ENCODE measurements at places on chromosomes 5 and 9. TPM values are rescaled to one million over a fixed set of nuclear protein-coding genes. Genes with fewer than 3 reads are reported as not detected.
A peak's percentile ranks its signal among the peaks of the same experiment; 100 is the strongest.

GRCh38 chr5:143776951-143777350 is 35.0 kb upstream of the HMHB1 start:
- no peak for DNase-seq

DNA sequence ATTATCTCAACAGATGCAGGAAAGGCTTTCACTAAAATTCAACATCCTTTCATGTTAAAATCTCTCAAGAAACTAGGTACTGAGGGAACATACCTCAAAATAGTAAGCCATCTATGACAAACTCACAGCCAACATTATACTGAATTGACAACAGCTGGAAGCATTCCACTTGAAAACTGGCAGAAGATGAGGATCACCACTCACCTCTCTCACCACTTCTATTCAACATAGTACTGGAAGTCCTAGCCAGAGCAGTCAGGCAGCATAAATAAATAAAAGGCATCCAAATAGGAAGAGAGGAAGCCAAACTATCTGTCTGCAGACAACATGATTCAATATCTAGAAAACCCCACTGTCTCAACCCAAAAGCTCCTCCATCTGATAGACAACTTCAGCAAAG is 203.6 kb upstream of the GRAMD2B start:
- DNase-seq = no peak

DNA sequence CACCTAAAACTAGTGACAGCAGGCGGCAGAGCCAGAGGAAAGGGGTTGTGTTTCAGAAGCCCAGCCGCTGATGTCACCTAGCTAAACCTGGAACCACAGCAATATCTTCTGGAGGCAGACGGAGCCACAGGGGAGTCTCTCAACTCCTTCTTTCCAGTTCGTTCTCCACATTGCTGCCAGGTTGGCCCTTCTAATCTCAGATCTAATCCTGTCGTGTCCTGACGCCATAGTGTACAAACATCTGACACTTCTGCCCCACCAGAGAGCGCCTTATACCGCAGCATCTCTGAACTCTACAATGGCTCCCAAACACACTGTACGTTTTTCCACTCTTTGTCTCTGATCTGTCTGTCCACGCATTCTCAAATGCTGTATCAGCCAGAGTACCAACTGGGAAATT is 240.0 kb downstream of the SMARCA2 start:
- DNase-seq = no peak

GRCh38 chr5:14183187-14183939 is 40.2 kb downstream of the TRIO start:
- no peak for DNase-seq

DNA sequence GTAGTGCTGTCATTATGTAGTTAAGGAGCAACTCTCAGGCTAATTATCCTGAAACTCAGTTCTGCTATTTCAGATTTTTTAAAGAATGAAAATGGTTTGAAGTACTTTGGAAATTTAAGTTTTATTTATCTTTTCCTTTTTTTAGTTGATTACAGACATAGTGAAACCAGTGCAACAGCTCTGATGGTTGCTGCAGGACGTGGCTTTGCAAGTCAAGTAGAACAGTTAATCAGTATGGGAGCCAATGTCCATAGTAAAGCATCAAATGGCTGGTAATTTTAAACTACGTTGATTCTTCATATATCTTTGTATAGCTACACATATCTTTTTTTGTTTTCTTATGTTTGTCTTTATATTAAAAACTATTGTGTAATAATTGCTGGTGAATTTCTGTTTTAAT is 34.9 kb downstream of the YTHDC2 start:
- DNase-seq = no peak

- no peak for DNase-seq
Measured at GRCh38 chr9:36543916-36544315, 28.8 kb upstream of the MELK start.

GRCh38 chr9:103798620-103799019 is 295.5 kb upstream of the SMC2 start:
- DNase-seq = no peak

DNA sequence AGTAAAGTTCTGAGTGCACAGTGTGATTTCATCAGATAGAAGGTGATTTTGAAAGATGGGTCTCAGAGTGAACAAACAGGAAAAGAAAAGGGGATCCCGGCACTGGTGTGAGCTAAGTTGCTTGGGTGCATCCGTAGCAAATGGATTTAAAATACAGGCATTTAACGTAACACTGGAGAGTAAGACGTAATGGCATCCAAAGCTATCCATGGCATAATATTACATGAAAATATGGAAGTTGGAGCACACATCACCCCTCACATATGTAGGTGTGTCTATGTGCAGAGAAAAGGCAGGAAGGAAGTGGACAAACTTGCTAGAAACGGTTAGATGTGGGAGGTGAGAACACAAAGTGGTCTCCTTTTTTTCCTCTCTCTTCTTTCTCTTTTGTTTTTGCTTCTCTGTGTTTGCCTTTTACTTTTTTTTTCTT is 38.2 kb upstream of the SEMA4D start:
- no peak for DNase-seq

GRCh38 chr5:37533851-37534250 is 154.7 kb downstream of the WDR70 start:
- DNase-seq = no peak

DNA sequence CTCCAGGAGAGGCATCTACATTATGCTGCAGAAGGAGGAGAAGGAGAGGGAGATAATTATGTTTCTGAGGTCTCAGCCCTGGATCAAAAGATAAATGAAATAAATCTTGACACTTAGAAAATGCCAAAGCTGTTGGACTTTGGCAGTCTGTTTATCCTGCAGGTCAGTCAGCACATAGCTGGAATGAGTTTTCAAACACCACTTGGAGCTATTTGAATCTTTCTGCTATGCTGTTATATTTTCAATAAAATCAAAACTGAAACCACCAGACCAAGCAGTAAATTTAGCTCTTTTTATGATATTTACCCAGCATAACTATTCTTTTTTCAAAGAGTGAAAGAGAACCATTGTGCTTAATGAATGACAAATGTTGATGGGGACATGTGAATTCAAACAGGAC is 505.1 kb upstream of the ITGA1 start:
- DNase-seq = no peak

- DNase-seq = no peak
Measured at GRCh38 chr5:54655761-54656160, 138.2 kb downstream of the SNX18 start.

DNA sequence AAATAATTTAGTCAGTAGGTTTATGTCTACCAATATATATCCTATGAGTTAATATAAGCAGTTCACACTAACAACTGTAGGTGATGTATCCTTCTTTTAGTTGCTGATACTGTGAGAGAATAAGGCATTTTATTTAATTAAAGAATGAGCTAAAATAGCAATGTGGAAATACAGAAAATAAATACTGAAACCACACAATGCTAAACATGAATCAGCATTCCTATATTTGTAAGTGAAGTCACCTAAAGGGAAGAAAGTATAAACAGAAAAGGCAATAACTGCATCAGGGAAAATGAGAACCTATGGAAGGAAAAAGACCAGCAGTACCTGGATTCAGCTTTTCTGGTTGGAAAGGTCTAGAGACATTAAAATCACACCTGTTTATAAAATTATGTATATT is 336.0 kb downstream of the PDE4D start:
- no peak for DNase-seq

GRCh38 chr9:86822006-86822801 is 125.1 kb downstream of the GAS1 start:
- DNase-seq = no peak

DNA sequence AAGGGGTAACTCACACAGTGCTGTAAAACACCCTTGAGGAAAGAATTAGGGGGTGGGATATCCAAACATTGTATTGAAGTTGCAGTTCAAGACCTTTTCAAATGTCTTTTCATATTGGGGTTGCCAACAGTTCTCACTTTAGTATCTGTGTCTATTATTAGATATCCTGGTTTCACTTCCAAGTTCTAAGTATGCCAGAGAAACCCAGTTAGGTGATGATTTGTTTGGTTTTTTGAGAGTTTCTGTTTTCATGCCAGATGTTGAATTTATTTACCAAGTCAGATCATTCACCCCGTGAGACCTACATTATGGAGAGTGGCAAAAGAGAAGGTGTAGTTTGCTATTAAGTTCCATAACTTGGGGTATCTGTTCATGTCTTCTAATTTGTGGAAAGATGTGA is 64.5 kb downstream of the C9orf152 start:
- no peak for DNase-seq

GRCh38 chr5:63963926-63964325 is 1.7 kb upstream of the HTR1A start:
- no peak for DNase-seq

DNA sequence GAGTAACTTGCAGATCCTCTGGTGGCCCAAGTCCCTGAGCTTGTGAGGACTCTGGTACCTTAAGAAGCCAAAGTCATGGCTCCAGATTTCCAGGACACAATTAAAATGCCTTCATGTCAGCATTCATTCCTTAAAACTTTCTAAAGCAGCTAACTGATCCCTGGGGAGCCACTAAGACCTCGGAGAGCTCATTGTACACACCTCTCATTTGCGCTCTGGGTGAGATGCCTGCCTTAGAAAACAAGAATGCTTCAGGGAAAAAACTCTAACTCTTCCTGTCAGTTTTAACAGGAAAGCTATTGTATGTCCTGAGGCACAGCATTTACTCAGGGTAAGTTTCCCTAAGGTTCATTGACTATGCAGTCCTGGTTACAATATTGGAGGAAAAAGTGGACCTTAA is 285.0 kb downstream of the EFNA5 start:
- peak; percentile 29 for DNase-seq

DNA sequence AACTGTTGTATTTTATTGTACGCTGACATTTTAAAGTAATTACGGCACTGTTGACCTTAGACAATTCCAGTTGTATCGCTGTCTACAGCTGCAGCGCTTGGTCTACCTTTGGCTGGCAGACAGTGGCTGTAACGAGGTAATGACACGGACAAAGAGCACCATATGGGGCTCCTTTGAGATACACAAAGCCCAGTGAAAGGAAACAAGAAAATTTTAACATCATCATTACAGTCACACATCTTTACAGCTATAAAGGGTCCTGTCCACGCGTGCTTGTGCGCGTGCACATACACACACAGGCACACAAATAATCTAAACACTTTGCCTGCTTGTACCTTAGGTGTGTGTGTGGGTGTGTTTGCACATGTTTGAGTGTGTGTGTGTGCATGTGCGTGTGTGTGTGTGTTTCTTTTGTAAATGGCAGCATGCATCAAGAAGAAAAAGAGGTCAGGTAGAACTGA is 946.0 kb downstream of the NR2F1-AS1 start:
- DNase-seq = peak; percentile 37

GRCh38 chr9:104795857-104796256 is 31.9 kb downstream of the NIPSNAP3B start:
- DNase-seq = no peak

DNA sequence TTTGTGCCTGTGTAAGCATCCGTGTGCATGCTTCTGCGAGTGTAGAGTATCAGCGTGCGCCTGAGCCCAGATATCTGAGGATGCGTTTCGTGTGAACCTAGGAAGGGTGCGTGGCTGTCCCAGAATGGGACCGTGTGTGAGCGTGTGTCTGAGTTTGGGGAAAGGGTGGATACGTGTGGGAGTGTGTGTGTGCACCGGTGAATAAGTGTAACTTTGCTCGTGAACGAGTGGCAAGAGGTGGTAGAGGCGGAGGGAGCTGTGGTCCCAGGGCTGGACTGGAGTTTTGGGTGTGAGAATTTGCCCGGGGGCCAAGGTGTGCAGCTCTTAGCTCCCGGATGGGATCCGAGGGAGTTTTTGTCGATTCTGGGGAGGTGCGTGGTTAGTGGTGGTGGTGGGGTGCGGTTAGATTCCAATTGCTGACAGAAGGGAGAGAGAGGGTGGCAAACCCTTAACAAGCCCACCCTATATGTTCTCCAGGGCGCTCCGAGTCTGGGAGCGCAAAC is 686 bp upstream of the COL27A1 start:
- DNase-seq = no peak

GRCh38 chr5:104754311-104754995 is 1191.9 kb upstream of the NUDT12 start:
- no peak for DNase-seq

GRCh38 chr5:143413958-143414669 is 10.6 kb upstream of the NR3C1 start:
- no peak for DNase-seq

DNA sequence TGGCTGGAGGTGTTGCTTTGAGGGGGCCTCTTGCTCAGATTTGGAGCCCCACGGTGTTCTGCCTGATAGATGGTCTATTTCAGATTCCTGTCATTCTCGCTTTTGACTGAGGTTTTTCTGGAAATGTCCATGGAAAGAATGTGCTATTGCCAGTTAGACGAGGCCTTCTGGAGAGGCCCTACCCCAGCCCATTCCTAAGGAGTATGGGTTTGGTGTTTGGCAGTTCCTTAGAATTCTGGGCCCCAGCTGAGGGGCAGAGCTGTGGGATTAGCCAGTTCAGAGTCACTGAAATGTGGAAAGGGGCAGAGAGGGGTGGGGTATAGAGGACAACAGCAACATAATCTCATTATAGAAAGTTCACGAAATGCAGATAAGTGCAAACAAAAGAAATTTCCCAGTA is 50.5 kb downstream of the GALNT10 start:
- peak; percentile 57 for DNase-seq

GRCh38 chr5:55509796-55510522 is 24.8 kb downstream of the PLPP1 start:
- DNase-seq = no peak

DNA sequence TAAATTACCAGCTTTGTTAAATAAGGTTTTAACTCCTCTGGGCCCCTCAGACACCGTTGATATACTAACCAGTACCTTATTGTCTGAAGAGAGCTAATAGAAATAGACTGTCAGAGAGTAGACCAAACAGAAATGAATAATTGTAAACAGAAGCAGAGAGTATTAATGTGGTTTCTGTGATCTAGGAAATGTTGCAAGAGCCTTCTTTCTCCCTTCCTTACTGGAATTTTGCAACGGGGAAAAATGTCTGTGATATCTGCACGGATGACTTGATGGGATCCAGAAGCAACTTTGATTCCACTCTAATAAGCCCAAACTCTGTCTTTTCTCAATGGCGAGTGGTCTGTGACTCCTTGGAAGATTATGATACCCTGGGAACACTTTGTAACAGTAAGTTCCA is 5.1 kb downstream of the TYRP1 start:
- no peak for DNase-seq

DNA sequence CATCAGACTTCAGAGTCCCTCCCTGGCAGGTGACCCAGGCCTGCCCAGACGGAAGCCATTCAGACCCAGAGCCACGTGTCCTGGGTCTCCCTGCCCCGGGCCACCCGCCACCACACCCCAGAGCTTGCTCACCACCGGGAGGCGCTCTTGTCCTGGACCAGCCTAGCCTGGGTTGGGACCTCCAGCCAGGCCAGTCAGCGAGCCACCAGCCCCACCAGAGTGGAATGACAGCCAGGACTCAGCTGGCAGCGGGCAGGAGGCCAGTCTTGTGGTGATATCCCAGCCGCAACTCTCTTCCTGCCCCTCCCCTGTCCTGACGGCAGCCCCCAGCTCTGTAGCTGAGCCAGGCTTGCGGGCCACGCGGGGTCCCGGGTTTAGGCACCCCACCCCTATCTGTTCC is 1.7 kb upstream of the PTGDS start:
- DNase-seq = peak; percentile 37

GRCh38 chr9:69585571-69585970 is 86.6 kb downstream of the APBA1 start:
- no peak for DNase-seq

- DNase-seq = no peak
Measured at GRCh38 chr5:113162208-113162607, 185.6 kb downstream of the DCP2 start.

The OSMR gene
- 0.22 TPM for total RNA-seq

The SOHLH1 gene
- not detected for total RNA-seq

The SLC4A9 gene
- total RNA-seq = not detected

The SYK gene
- not detected for total RNA-seq

The SPAG8 gene
- total RNA-seq = 1.6 TPM

The JAKMIP2 gene
- 8.2 TPM for total RNA-seq

The PCDHGA9 gene
- 2.2 TPM for total RNA-seq

The MEIKIN gene
- not detected for total RNA-seq

The NUTM2F gene
- 0.22 TPM for total RNA-seq

The FOXI1 gene
- not detected for total RNA-seq

The TMEM232 gene
- total RNA-seq = 5.2 TPM
